ENCODE measurements at places on chromosomes 4 and X.

DNA sequence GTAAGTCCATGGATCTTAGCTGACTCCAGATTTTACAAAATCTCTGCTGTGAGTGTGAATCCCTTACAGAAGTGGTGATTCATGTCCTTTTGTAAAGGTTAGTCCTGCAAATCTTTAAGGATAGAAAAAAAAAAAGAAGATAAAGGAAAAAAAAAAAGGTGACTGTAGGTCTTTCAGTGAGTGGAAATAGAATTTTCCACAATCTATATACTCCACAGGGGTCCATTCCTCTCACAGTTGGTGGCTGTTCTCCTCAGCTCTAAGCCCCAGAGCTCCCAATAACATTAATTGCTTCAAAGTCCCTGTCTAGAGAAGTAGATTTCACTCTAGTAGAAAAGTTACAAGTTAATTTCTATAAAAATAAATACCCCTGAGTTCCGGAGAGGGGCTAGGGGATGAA lies 189.1 kb downstream of the NDST4 start:
- DNase-seq: no peak

GRCh38 chr4:148109216-148109615 lies 333.0 kb downstream of the NR3C2 start:
- DNase-seq: no peak

DNA sequence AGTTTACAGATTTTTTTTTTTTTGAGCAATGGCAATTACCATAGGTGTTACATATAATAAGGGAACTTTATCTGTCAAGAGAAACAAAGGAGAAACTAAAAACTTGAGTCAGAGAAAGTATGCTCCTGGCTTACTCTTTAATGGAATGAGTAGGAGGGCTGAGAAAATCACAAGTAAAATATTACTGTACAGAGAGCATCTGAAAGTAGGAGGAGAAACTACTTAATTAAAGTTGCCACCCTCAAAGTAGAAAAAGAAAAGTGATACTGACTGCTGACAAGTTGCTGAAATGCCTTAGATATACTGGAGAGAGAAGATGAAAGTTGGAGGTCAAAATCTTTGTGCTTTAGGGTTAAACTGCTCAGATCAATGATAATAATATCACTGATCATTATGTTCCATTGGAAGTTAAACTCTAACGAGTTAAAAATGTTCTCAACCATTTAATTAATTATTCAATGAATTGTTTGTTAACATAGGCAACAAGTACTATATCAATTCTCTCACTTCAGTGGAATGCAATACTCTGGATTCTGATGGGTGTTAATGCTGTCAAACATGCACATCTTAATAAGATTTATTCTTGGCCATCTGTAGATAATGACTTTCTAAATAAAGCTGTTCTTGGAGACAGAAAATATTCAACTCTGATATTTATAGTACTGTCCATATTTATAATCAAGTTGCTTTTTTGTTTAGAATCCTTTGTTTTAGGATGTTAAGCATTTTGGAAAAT lies 61.2 kb upstream of the CAMK2D start:
- DNase-seq: no peak

DNA sequence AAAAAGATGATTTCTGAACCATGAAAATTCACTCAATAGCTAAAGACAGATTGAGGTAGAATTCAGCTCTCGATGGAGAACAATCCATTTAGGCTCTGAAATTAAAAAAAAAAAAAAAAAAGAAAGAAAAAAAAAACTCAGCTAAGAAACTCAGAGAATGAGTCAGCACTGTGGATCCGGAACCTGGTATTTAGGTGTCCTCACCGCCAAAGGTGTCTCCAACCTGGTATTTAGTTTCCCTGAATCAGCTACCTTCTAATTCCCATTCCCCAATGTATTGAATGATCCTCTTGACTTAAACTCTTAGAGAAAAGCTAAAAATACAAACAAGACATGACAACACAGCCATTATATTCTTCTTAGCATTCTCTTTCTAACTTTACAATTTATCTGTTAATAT lies 150.3 kb upstream of the RASGEF1B start:
- no peak for DNase-seq

- no peak for DNase-seq
These were observed 18.4 kb upstream of the MYOZ2 start for GRCh38 chr4:119116925-119117900.

DNA sequence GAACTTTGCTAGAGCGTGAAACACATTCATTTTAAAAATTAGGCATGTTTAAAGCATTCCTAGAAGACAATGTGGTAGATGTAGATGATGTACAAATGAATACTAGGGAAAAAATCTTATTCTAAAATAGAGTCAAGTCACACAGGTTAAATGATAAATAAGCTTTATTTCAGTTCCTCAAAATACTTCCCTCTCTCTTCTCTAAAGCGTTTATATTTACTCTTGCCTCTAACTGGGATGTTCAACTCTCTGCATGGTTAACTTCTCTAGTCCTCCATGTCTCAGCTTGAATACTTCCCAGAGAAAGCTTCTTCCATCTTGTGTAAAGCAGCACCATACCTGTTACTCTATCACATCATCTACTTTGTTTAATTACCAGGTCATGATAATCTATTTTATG lies 30.9 kb upstream of the GLRA3 start:
- no peak for DNase-seq

GRCh38 chr4:174260099-174260498 lies 23.4 kb downstream of the FBXO8 start:
- no peak for DNase-seq

DNA sequence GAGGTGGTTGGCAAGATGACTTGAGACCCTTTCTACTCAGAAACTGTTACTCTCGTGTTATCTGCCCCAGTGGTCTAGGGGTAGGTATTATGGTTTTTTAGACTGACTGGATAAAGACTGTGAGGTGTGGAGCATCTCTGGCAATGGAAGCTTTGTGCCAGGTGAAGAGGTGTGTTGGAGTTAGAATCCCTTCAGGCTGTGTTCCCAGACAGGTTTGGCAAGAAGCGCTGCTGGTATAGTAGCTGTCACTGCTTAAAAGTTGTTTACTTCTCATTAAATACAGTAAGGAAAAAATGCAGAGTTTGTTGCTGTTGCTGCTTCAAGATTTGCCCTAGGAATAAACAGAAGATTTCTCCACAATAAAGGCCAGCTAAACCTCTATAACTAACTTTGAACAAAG lies 35.3 kb downstream of the AREG start:
- DNase-seq: no peak

GRCh38 chr4:38243388-38244053 lies 283.3 kb downstream of the PTTG2 start:
- DNase-seq: no peak

DNA sequence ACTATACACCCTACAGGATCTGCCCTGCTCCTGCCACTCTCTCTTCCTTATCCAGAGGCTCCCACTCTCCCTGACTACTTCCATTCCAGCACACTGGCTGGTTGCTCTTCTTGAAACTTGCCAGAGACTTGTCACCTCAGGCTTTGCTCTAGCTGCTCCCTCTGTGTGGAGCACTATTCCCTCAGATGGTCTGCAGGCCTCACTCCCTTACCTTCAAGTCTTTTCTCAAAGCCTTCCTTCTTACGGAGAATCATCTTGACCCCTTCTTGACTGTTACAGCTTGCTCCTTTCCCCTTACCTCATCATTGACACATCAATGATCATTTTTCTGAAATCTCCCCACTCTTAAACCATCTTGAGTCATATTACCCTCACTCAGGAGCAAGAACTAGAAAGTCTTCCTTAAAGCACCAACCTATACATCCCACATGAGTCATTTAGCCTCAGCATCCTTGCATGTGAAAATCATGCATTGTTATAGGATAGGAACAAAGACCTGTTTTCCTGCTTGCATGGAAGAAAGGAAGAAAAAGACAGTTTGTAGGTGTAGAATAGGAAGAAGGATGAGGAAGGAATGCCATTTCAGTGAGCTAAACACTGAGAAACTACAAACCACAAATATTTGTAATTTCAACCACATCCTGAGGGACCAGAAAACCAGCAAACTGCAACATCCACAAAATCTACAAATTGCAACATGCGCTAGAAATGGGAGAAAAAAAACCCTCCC lies 55.7 kb downstream of the ANTXR2 start:
- no peak for DNase-seq

DNA sequence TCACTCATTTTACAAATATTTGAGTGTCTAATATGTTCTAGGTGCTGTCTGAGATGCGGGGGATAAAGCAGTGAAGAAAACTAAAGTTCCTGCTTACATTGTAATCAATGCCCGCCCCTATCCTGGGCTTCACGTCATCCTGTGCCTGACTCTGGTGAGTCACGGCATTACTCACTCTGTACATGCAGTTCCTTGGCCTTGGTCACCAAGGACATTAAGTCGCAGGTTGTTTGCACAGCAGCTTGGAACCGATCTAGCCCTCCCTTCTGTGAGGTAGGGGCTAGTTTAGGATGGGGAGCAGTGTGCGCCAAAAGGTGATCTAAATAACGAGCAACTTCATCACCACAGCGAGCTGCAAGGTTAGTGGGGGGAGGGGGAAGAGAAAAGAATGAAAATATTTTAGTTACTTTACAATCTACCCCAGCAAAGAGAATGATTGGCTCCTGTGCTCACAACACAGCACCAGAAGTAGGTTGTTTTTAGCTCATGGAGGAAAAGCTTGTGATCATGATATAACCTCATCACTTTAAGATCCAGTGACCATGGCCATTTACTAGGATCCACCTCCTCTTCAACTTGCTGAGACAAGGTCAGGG lies 48.0 kb upstream of the HDAC8 start:
- DNase-seq: no peak

DNA sequence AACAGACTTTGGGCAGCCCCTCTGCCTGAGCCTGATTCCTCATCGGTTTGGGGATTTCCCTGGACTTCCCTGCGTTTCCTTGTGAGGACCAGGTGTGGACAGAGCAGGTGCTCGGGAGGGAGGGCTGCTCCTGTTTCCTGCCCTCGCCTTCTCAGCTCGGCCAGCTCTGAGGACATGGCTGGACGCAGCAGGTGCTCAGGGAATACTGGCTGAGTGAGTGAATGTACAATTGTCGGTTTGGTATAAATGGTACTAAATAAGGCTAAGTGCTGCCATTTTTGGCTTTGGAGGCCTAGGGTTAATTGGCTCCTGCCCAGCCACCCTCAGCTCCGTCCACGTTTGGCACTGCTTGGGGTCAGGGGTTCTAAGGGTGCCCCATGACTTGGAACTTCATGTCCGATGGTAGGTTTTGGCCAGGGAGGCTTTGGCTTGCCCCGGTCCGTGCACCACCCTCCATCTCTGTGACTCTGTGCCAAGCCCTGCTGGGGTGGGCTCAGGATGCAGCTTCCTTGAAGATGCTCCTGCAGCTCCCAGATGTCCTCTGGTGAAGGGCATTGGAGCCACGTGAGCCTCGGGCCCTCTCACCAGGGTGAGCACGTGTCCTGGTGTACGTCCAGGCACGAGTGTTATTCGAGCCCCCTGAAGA lies 45.0 kb upstream of the NKX1-1 start:
- no peak for DNase-seq

DNA sequence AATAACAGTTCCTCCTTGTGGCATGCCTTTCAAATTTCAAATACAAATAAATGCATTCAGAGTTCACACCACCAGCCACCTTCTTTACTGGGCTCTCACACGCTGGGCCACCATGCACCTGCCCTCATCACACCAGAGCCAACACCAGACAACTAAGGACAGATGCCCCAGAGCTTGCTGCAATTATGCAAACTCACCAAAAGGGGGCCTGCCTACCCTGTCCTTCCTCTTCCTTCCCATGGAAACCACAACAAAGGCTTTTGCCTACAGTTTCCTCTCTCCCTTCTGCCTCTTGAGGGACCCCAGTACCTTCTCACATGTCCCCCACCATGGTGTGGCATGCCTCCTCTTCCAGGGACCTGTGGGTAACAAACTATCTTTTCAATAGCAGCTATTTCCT lies 1333.9 kb upstream of the TENM3 start:
- no peak for DNase-seq

DNA sequence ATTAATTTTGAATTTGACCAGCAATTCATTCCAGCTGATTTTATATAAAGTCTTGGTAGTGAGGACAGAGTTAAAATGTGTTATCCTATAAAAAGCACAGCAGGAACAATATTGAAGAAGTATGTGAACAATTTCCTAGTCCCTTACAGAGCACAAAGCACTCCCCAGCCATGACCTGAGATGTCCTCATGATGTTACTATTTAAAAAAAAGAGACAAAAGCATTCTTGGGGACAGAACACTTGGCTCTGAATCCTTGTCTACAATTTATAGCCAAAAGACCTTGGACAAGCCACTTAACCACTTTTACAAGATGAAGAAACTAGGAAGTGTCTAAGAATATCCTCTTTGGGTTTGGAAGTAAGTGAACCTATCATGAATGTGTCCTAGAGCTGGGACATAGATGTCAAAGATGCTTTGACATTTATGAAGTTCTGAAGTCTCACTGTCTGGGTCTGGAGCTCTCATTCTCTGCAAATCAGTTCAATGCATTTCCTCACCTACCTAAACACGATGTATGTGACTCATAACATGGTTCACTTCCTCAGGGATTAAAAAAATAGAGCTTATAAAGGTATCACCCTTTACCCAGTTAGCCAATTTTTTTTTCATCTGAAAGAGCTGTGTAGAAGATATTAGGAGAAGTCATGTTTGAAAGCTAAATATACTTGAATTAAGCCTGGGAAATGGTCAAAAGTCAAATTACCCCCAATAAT lies 61.4 kb downstream of the IGFBP7 start:
- DNase-seq: no peak
